ENCODE measurements at places on chromosomes 7 and 10. TPM values are rescaled to one million over a fixed set of nuclear protein-coding genes. Genes with fewer than 3 reads are reported as not detected.
A peak's percentile ranks its signal among the peaks of the same experiment; 100 is the strongest.

DNA sequence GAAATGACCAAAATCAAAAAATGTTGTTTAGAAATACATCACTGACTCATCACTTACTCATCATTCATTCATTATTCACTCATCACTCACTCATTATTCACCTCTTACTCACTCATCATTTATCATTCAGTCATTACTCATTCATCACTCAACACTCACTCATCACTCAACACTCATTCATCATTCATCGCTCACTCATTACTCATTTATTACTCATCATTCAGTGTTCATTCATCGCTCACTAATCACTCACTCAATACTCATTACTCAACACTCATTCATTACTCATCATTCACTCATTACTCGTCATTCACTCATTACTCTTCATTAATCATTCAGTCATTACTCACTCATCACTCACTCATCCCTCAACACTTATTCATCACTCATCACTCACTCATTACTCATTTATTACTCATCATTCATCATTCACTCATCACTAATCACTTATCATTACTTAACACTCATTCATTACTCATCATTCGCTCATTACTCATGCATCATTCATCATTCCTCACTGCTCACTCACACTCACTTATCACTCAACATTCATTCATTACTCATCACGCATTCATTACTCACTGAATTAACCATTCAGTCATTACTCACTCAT is 238.5 kb downstream of the ADARB2 start:
- no peak for DNase-seq
- no peak overlapping the region for H3K27ac ChIP-seq
- H3K36me3 ChIP-seq: no peaks in the 10 kb centered on the region
- H3K27me3 ChIP-seq: no peaks in the 10 kb centered on the region
- H3K4me1 ChIP-seq: no peaks in the 10 kb centered on the region

DNA sequence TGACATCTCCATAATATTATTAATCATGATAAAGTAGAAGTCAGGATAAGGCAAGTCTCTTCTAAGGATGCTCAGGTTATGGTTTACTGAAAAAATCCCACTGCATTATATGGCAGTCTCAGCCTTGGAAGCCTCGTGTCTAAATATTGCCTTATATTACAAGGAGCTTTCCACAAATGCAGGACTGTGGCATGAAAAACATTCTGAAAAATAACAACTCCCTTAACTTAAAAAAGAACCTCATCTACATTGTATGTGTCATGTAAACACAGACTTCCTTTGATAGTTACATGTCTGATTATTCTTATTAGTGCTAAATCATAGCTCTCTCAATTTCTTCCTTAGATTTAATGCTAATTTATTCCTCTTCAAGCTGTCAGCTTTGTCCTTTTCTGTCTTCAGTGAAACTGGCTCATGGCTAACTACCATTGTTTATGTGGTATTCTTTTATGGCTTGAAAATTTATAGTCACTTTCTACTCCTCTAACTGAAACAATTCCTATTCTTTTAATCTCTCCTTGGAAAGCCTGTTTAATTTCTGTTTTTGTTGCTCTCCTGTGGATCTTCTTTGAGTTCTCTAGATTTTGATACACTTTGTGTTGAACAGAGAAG is 156.1 kb downstream of the KIF20B start:
- DNase-seq: no peak
- no peaks in the 10 kb centered on the region for H3K27me3 ChIP-seq
- no peaks in the 10 kb centered on the region for H3K36me3 ChIP-seq

GRCh38 chr10:9209105-9209798 is 1154.8 kb downstream of the GATA3 start:
- no peak overlapping the region for H3K4me3 ChIP-seq
- no peaks in the 10 kb centered on the region for H3K36me3 ChIP-seq
- no peaks in the 10 kb centered on the region for H3K4me1 ChIP-seq
- no peaks in the 10 kb centered on the region for H3K27me3 ChIP-seq

DNA sequence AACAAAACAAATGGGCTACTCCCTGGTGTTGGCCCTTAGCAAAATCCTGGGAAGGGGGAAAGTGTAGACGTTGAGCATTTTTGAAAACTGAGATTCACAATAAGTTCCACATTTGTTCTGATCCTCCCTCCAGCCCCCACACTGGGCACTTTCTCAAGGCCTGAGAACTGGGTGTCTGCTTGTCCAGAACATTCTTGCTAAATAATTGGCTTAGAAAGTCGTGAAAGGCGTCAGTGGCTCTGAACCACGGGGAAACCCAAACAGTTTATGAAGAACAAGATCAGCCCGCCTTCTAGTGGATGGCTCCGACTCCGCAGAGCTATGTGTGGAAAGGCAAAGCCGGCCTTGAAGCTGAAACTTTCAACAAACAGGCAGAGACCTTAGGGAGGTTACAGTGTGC is 370.1 kb downstream of the PRPF18 start:
- no peaks in the 10 kb centered on the region for H3K4me1 ChIP-seq
- no peaks in the 10 kb centered on the region for H3K27me3 ChIP-seq
- DNase-seq: no peak
- H3K36me3 ChIP-seq: no peaks in the 10 kb centered on the region
- H3K27ac ChIP-seq: no peak overlapping the region

- H3K4me1 ChIP-seq: peaks cover 19% of the 10 kb centered on the region
- H3K27ac ChIP-seq: peak overlapping the region; percentile 97
- H3K36me3 ChIP-seq: peaks cover 32% of the 10 kb centered on the region
- no peak for DNase-seq
Observed at GRCh38 chr10:87862679-87863052, 667 bp downstream of the KLLN start.

DNA sequence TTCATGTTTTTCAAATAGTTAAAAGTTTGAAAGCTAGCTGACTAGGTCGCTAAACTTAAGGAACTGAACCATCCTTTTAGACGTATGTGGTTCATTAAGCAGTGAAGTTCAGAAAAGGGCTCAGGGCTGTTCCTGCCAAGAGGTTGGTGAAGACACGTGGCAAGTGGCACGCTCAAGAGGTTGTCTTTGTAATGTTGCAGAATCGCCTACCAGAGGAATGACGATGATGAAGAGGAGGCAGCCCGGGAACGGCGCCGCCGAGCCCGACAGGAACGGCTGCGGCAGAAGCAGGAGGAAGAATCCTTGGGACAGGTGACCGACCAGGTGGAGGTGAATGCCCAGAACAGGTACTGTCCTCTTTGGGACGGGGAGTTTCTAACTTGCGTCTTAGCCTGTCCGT is 57.8 kb upstream of the AGBL3 start:
- H3K4me1 ChIP-seq: peaks cover 14% of the 10 kb centered on the region
- H3K36me3 ChIP-seq: no peaks in the 10 kb centered on the region
- DNase-seq: no peak
- H3K27me3 ChIP-seq: no peaks in the 10 kb centered on the region
- no peak overlapping the region for H3K27ac ChIP-seq

Gene TMEM213
- not detected for total RNA-seq

Gene SLC39A12
- total RNA-seq: not detected

- no peak for DNase-seq
- H3K36me3 ChIP-seq: no peaks in the 10 kb centered on the region
Observed at GRCh38 chr10:116207690-116208089, 65.3 kb downstream of the GFRA1 start.

Gene FAM20C
- total RNA-seq: not detected

GRCh38 chr7:1278543-1278942 is 45.9 kb downstream of the UNCX start:
- H3K4me1 ChIP-seq: no peaks in the 10 kb centered on the region
- H3K36me3 ChIP-seq: no peaks in the 10 kb centered on the region
- H3K27ac ChIP-seq: no peak overlapping the region
- no peaks in the 10 kb centered on the region for H3K27me3 ChIP-seq
- DNase-seq: no peak
- no peak overlapping the region for H3K4me3 ChIP-seq

GRCh38 chr10:132175907-132176581 is 10.7 kb upstream of the DPYSL4 start:
- no peak overlapping the region for H3K4me3 ChIP-seq
- no peaks in the 10 kb centered on the region for H3K4me1 ChIP-seq
- H3K27ac ChIP-seq: no peak overlapping the region
- DNase-seq: no peak

Gene GIGYF1
- total RNA-seq: 16.3 TPM

DNA sequence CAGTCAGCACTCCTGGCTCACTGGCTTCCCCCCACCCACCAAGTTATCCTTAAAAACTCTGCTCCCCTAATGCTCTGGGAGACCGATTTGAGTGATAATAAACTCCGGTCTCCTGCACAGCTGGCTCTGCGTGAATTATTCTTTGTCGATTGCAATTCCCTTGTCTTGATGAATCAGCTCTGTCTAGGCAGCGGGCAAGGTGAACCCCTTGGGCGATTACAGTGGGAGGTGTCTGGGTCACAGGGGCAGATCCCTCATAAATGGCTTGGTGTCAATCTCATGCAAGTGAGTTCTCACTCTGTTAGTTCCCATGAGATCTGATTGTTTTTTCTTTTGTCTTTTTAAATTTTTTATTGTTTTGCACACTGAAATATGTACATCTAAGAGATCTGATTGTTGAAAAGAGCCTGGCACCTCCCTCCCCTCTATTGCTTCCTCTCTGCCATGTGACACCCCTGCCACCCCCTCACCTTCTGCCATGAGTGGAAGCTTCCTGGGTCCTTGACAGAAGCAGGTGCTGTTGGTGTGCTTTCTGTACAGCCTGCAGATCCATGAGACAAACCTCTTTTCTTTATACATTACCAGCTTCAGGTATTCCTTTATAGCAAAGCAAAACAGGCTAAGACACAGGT is 20.5 kb downstream of the OTUD1 start:
- no peak for DNase-seq
- H3K4me3 ChIP-seq: no peak overlapping the region
- no peaks in the 10 kb centered on the region for H3K27me3 ChIP-seq

- DNase-seq: no peak
- H3K4me1 ChIP-seq: peaks cover 76% of the 10 kb centered on the region
- peaks cover 11% of the 10 kb centered on the region for H3K36me3 ChIP-seq
- H3K27ac ChIP-seq: no peak overlapping the region
- H3K27me3 ChIP-seq: no peaks in the 10 kb centered on the region
Observed at GRCh38 chr7:130966246-130967009, 232.4 kb upstream of the KLF14 start.

GRCh38 chr10:77160679-77161078 is 476.9 kb downstream of the KCNMA1 start:
- H3K27me3 ChIP-seq: no peaks in the 10 kb centered on the region
- H3K4me1 ChIP-seq: no peaks in the 10 kb centered on the region
- no peak overlapping the region for H3K27ac ChIP-seq
- no peak for DNase-seq
- no peaks in the 10 kb centered on the region for H3K36me3 ChIP-seq

DNA sequence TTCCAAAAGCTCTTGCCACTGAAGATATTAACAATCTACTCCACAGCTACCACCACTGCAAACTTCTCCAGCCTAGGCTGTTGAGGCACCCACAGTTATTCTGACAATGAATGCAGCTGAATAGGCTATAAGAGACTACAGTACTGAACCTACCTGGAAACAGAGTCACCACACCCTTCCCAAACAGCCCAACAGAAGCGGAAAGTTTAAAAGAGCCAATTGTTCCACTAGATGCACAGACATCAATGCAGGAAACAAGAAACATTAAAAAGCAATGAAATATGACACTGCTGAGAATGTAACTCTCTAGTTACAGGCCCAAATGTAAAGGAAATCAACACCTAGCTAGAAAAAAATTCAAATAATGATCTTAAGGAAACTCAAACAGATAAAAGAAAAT is 64.5 kb upstream of the PLA2G12B start:
- DNase-seq: no peak
- H3K27ac ChIP-seq: no peak overlapping the region
- peaks cover 22% of the 10 kb centered on the region for H3K36me3 ChIP-seq
- H3K4me1 ChIP-seq: peaks cover 30% of the 10 kb centered on the region
- H3K27me3 ChIP-seq: no peaks in the 10 kb centered on the region

Gene FBXW4
- total RNA-seq: 42.9 TPM

GRCh38 chr7:102869195-102869594 is 43.6 kb upstream of the LRRC17 start:
- H3K27me3 ChIP-seq: no peaks in the 10 kb centered on the region
- no peak for DNase-seq
- H3K4me3 ChIP-seq: no peak overlapping the region
- H3K27ac ChIP-seq: no peak overlapping the region
- H3K4me1 ChIP-seq: no peaks in the 10 kb centered on the region

DNA sequence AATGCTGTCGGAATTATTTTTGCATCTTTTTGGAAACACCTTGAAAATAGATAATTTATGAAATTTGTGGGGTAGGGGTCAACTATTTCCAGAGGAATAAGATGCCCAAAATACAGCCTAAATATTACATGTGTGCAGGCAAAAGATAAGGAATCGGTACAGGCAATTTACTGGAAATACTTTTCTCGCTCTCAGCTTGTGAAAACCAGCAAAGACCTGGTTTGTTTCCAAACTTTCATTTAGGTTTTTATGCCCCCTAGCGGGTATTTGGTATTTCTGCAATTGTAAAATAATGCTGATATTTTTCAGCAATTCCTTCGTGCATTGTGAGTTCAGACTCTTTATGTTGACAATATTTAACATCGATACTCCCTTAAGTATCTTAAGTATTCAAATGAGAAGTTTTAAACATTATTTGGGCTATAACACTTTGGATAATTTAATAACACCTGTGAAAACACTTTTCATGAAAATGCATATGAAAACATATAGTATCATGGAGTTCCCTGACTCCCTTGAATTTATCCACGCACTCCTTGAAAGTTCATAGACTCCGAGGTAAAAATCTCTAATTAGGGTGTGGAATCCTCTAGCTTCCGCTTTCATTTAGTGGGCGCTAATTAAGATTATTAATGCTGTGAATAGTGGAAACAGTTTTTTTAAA is 132.4 kb downstream of the TSPAN12 start:
- no peak overlapping the region for H3K27ac ChIP-seq
- peak; percentile 68 for DNase-seq
- H3K36me3 ChIP-seq: no peaks in the 10 kb centered on the region
- no peaks in the 10 kb centered on the region for H3K4me1 ChIP-seq
- no peak overlapping the region for H3K4me3 ChIP-seq

DNA sequence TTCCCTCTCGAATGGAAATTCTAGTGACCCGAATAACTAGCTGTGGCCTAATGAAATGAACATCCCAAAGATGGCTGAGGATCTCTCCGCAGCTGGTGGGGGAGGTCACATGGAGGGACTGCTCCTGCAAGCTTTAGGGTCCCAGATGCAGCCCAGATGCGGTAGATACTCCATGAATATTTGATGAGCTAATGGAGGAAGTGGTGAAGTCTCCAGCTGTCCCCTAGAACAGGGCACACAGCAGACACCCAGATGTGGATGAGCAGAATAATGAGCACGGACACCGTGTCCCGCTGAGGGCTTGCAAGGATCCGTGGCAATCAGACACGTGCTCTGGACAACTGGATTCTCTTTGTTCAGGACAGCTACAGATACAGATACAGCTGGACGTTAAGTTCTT is 59.2 kb downstream of the DENND2A start:
- H3K4me3 ChIP-seq: no peak overlapping the region
- no peak overlapping the region for H3K27ac ChIP-seq
- DNase-seq: no peak
- no peaks in the 10 kb centered on the region for H3K36me3 ChIP-seq
- no peaks in the 10 kb centered on the region for H3K27me3 ChIP-seq

DNA sequence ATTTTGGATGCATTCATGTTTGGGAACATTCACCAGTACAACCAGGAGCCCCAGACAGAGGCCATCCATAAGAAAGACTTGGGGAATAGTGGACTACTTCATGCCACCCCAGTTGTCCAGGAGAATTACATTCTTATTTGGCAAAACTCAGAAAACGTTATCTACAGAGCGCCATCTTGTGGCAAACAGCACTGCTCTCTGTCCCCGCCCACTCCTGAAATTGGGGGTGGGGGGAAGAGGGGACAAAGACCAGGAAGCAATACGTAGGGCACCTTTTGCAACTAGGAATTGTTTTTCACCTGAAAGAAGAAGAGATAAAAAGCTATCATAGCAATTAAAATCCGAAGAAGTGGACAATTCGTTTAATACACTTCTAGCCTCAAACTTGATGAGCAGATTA is 134.6 kb upstream of the MGMT start:
- H3K4me1 ChIP-seq: no peaks in the 10 kb centered on the region
- no peak overlapping the region for H3K27ac ChIP-seq
- no peaks in the 10 kb centered on the region for H3K27me3 ChIP-seq
- H3K36me3 ChIP-seq: no peaks in the 10 kb centered on the region
